Hematopoietic multipotent progenitor cell treated with erythropoietin and hydrocortisone succinate and interleukin-3 and kit ligand, for 6 days (in vitro differentiated cells): ENCODE measurements at places on chromosomes 4 and X.

- no peak for DNase-seq
These were observed 6.9 kb downstream of the ARFIP1 start for GRCh38 chr4:152786627-152787026.

DNA sequence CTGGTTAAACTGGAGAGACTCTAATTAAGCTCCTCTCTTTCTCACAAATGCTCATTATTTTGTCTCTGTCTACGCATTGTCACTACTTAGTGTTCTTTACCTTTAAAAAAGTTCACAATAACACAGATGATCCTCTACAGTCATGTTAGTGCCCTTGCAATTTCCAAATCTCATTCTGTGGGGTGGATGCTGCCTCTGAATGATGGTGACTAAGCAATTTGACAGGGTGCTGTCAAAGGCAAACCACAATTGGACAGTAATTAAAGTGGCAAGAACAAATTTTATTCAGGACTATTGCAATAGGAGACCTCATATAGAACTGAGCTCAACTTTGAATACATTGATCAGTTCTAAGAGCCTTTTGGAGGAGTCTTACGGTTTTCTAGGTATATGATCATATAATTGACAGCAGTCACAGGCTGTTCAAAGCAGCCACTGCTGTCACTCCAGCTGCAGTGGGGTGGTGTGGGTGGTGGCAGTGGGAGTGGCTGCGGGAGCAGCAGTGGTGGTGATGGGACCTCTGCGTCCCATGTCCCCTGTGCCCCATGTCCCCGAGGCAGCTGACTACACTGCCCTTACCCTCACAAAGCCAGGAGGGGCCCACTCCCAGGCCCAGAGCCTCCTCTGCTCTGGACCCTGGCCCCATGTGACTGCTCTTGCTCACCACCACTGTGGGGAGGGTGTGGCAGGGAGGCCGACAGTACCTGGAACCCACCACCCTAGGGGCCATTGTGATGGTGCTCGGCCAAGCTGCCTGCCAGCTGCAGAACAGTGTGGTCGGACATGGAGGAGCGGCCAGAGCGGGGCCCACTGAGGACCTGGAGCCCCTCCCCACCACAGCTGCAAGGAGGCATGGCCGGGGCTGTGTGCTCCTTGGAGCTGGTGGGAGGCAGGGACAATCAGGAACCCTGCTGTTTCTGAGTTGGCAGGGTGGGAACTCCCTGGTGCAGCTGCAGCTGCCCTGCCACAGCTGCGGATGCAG lies 30.4 kb upstream of the PAGE1 start:
- peak; percentile 27 for DNase-seq

GRCh38 chrX:23661671-23662070 lies 5.6 kb upstream of the PRDX4 start:
- DNase-seq, result no peak

- DNase-seq, result no peak
These were observed 586.1 kb upstream of the PITX2 start for GRCh38 chr4:111208970-111209369.

DNA sequence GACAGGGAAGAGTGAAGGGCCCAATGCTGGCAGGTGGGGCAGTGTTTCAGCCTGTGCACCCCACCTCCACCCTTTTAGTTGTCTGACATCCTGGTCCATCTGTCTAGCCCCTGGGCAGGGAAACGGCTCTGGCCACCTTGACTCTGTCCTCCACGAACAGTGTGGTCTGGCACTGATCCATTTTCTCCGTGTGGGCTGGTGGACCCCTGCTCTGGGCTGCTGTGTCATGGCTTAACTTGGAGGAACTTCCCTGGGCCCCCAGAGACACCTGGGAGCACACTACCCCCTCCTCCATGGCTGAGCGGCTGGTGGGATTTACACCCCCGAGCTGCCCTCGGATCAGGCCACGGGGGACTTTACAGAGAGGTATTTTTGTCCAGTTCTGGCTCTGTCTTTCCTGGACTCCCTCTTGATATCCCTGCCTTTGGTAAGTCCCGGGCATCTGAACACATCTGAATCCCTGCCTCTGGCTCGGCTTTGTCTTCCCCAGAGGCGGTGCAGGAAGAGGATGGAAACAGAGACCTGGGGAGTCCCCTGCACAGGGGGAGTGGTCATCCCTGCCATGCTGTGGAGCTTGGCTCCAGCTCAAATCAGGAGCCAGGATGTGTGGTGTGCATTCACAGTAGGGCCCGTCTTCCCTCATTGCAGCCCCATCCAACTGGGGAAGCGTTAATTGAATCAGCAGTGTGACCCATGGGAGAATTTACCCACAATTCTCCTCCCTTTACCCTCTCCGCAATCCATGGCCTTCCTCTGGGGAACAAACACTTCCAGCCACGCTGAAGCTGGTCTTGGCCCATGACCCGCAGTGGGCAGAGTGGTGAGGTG lies 6.3 kb upstream of the NKX1-1 start:
- no peak for DNase-seq

- DNase-seq, result peak; percentile 5
These were observed 1.0 kb upstream of the GABRG1 start for GRCh38 chr4:46124773-46125413.

DNA sequence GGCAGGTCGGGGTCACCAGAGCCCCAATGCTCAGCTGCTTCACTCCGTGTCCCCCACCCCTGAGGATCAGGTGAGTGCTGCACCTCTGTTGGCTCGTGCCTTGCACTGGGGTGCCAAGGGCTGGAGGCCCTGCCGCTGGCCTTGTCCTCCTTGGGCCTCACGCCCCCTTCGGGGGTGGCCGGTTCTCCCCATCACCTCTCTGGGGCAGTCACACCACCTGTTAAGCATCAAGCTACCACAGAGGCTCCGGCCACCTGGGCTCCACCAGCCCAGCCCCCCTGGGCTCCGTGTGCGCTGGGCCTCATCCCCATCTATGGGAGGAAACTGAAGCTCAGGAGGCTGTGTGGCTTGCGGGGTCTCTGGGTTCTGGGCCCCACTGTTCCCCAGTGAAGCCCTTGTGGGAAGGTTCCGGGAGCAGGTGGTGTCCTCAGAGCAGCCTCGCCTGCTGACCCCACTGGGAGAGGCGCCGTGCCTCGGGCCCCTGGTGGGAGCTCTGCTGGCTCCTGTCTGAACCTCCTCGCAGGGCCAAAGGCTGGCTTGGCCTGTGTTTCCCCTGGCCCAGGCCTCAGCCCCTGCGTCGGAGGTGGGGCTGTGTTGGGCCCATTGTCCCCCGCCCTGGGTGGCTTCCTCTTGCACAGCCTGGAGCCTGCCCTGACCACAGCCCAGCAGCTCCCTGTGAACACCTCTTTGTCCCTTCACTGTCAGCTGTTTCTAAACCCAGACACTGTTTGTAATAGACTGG lies 30.8 kb downstream of the DOK7 start:
- no peak for DNase-seq

DNA sequence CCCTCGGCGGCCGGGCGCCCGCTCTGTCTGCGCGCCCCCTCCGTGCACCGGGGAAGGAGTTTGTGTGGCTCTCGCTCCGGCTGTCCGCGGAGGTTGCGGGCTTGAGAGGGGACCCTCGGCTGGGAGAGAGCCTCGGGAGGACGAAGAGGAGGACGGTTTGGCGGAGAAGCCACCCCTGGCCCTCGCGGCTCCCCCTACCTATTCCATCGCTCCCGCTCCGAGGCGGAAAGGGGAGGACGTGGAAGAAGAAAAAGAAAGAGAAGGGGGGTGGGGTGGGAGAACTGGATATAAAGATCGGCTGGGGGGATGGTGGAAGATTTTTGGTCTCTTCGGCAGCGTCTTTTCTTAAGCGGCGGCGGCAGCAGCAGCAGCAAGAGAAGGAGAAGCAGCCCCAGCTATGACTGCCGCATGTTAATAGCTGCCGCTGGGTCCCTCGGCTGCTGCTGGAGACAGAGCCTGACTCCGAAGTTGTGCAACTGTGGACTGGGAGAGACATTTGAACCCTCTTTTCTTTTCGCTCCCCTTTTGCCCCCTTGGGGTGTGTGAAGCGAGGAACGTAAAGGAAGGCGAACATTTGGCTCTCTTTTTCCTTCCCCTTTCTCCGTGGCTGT lies 895 bp downstream of the ADGRL3 start:
- peak; percentile 24 for DNase-seq

DNA sequence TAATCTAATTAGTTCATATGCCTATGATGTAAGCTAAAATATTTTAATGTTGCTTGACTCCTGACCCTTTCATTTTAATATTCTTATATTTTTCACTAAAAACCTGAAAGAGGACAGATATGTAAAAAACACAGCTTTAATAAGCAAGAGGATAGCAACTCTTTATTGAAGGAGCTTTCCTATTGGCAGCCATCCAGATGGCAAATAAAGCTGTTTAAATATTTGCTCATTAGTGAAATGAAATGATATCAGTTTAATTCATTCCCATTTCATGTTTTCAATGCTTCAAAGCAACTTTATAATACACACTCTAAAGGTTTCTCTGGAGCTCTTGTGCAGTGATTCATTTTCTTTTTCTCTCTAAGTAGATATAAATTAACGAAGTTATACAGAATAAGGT lies 473.4 kb downstream of the PCDH7 start:
- no peak for DNase-seq

GRCh38 chrX:39582091-39582490 lies 515.7 kb downstream of the BCOR start:
- peak; percentile 14 for DNase-seq

DNA sequence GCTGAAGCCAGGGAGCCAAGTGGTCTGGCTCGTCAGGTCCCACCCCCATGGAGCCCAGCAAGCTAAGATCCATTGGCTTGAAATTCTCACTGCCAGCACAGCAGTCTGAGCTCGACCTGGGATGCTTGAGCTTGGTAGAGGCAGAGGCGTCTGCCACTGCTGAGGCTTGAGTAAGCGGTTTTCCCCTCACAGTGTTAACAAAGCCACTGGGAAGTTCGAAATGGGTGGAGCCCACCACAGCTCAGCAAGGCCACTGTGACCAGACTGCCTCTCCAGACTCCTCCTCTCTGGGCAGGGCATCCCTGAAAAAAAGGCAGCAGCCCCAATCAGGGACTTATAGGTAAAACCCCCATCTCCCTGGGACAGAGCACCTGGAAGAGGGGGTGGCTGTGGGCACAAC lies 353.8 kb downstream of the NAP1L3 start:
- DNase-seq, result no peak

DNA sequence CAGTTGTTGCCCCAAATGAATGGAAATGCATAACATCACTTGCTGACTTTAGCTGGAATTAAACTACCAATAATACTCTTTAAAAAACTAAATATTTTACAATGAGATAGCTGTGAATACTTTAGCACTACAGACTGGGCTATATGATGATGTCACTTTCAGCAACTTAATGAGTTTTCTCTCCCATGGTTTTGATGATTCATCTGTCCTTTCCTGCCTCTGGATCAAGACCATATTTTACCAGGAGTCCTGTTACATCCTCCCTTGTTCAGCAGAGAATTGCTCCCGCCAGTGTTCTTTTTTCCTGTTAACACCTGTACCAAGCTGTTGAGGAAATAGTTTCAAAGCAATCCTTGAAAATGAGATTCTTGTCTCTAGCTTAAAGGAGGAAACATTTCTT lies 543.0 kb downstream of the SPRY1 start:
- no peak for DNase-seq

GRCh38 chrX:46904626-46905025 lies 7.6 kb upstream of the JADE3 start:
- no peak for DNase-seq

GRCh38 chr4:147368948-147369347 lies 111.9 kb upstream of the EDNRA start:
- no peak for DNase-seq

DNA sequence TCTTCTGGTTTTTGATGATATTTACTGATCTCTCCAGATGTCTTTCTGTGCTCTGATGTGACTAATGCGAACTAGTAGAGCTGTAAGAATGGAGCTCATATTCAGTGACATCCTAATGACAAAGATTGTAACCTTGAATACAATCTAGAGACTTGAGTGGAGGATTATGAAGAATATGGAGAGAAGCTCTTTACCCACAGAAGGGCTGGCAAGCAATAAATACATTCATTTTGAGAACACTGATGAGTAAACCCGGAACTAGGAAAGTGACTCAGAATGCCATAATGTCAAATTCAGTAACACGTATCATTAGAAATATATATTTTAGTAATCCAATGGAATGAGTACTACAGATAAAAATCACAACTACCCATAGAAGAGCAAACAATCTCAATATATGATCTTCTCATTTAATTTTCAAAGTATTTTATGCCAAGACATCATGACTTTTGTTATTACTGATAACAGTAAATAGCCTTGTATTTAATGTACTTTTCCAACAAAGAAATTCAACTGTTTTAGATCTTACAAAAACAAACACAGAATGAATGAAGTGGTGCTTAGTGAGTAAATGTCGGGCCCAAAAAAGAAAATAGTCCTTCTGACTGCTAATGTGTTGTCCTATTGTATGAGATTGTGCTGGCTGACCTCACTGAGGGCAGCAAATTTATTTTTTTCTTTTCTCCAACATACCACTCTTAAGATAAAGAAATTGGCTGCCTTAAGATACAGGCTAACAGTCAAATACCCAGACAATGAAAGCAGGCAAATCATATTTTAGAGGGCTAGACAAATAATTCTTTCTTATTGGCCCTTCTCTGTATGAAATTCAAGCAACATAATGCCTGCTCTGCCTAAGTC lies 49.2 kb upstream of the HDAC8 start:
- no peak for DNase-seq

DNA sequence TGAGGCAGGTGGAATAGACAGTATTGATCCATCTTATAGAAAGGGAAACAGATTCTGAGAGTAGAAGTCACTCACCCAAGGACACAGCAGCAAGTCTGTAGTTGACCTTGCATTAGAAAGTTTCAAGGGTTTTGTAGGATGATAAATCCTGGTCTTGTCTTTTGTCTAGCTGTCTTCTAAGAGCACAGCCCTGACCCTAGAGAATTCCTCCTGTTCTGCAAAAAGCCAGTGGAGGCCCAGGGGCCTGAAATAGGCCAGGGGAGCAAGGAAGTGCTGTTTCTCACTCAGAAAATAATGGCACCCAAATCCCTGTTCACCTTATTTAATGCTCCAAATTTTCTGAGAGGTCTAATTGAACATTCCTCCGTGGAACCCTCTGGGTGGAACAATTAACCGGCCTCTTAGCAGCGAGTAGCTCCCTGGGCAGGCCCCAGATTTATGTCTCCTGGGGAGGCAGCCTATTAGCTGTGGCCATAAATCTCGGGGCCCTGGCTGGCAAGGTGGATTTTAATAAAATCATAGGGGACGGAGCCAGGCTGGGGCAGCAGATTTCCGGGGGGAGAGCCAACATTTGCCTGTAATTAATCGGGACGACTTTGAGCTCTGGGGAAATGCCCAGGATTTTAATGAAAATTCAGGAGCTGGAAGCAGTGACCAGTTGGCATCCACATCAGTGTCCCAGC lies 49.2 kb upstream of the MSX1 start:
- no peak for DNase-seq

DNA sequence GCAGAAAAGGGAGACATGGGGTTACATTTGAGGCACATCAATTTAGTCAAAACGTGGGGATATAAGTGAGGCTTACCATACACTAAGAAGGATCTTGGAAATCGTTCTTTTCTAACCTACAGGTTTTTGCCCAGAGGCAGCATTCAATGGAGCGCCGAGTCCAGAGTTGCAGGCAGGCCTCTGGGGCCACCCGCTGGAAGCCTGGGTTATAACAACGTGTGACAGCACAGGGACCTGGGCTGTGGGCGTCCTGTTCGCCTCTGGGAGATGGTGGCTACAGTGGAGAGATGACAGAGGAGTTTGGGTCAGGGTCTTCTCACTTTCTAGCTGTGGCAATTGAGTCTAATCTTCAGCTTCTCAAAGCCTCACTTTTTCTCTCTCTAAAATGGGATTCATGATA lies 53.9 kb downstream of the ENPP6 start:
- peak; percentile 67 for DNase-seq

GRCh38 chr4:25941457-25942221 lies 27.6 kb downstream of the SMIM20 start:
- no peak for DNase-seq

GRCh38 chrX:1105671-1106419 lies 106.6 kb downstream of the CRLF2 start:
- no peak for DNase-seq
